Suppressor macrophage (primary cell): ENCODE measurements at places on chromosomes 3 and 15.

- peak; percentile 70 for DNase-seq
These were observed 8.7 kb upstream of the CAMK1 start for GRCh38 chr3:9778143-9779074.

GRCh38 chr15:59618406-59618805, 6.8 kb downstream of the GCNT3 start:
- peak; percentile 40 for DNase-seq

DNA sequence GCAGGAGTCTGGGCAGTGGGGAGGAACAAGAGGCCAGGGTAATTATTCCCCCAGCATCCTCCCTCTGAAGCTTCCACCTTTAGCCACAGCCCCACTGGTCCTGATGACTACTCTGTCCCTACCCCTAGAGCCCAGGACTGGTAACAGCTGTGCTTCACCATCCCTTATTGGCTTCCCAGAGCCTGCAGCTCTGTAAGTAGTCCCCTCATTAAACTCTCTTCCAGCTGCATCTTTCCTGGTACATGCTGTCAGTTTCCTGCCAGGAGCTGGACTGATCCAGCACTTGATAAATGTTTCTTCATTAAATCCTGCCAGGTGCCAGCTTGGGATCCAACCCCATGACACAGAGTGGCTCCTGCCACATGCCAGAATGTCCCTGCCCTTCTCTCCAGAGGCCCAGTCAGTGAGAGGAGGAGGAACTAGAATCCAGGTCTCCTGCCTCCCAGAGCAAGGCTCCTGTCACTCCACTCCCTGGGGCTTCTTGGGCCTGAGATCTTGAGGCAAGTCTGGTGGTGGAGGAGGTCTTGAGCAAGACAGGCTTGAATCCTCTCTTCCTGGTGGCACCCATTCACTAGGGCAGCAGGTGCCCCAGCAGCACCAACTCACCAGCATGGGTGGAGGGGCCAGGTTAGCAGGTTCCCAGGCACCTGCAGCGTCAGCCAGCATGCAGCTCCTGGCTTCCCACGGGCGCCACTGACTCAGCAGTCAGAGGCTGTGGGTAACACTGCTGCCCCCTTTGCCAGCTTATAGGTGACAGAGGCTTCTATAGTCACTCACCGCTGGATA, 27.6 kb downstream of the FBXW12 start:
- DNase-seq: no peak

DNA sequence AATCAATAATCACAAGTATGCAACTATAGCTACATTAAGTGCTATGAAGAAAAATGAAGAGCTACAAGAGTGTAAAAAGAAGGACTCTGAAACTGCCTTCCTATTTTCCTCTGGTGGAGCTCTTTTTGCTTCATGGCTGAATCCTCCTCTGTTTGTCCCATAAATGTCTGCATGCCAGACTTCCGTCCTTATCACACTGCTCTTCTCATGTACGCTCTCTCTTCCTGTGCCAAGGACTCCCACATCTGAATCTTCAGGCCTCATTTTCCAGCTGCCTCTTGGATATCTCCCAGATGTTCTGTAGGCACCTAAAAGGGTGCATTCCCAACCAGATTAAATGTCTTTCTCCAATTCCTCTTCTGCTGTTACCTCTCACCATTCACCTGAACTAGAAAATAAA, 123.7 kb downstream of the MECOM start:
- DNase-seq: no peak

DNA sequence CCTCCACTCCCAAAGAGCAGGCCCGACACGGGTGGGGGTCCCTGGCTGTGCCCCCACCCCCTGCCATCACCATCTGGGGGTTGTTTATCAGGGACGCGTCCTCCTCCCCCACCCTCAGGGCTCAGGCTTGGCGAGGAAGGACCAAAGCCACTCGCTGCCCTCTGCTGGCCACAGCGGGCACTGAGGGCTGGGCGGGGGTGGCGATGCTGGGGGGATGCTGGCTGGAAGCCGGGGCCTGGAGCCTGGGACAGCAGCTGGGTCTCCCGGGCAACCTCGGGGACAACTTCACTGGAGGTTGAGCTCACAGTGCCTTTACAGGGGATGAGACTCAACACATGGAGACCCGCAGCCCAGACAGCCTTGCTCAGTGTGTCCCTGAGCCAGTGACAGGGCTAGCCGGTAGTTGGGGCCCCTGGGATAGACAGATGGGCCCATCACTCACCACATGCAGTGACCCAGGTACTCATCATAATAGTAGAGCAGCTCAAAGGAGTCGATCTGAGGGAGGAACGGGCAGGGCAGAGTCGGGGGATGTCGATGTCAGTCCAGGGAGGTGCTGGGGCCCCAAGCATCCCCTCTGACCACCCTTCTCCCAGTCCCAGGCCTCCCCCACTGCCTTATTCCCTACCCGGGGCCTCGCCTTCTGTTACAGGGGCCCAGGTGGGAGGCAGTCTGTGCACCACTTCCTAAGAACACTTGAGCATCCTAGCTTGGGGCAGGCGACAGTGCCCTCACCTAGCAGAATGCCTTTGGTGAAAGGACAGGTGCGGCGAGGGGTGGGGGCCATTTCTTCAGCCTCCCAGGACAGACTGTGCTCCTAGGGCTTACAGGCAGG, 5.9 kb upstream of the CALML4 start:
- peak; percentile 55 for DNase-seq

DNA sequence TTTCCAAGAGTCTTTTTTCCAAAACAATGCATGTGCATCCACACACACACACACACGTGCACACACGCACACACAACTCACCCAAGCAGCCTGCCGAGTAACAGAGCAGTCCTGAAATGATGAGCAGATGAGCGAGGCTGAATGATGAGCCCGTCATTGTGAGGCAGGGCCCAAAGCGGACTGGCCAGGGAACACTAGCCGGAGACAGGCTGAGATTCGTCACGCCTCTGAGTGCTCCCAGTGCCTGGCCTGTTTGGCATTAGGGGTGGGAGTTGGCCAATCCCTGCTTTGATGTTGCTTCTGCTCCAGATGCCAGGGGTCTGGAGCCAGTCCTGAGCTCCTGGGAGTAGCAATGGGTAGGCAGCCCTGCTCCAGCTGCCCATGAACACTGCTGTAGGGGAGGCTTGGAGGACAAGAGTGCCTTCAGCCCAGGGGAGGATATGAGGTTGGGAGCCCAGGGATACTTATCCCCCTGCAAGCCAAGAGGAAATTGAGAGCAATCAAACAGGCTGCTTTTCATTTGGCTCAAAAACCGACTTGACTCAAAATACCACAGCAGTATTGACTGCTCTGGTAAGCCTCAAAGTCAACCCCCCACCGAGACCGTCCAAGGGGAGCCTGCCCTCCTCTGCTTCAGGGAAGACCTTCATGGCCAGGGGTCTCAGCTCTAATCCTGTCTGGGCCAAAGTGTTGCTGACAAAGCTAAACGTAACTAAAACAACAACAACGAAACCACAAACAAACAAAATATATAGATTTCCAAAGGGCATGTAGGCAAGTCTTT, 22.9 kb downstream of the COLQ start:
- DNase-seq: no peak

DNA sequence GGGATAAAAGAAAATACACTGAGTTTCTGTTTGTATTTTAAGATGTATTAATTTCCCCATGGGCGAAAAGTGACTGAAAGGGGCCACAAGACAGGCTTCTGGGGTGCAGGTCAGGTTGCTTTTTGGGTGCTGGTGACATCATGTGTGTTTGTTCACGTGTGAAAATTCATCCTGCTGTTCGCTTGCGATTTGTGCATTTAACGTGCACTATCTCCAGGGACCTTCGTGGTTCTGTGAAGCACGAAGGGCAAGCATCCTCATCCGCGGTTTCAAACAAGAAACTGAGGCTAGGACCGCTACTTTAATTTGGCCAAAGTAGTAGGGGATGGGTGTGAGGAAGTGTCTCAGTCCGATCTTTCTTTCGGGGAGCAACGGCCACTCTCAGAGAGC, 1.6 kb upstream of the SMAD6 start:
- DNase-seq: no peak

DNA sequence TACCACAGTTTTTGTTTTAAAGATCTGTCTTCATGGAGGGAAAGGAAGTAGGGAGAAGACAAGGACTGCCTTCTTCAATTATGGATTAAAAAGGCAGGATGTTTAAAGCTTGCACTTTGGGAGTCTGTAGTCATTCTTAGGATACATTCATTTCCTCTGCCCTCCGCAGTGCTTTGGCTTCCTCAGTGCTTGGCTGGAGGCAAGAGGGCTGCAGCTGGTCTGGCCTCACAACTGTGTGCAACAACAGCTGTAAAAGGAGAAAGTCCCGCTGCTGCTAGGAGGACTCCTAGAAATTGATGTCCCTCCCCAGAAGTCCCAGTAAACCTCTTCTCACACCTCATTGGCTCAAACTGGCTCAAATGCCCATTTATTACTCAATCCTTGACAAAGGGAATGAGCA, 54.4 kb upstream of the PPP2R3A start:
- DNase-seq: no peak

- DNase-seq: peak; percentile 3
These were observed 4.6 kb downstream of the AAGAB start for GRCh38 chr15:67249830-67250229.

DNA sequence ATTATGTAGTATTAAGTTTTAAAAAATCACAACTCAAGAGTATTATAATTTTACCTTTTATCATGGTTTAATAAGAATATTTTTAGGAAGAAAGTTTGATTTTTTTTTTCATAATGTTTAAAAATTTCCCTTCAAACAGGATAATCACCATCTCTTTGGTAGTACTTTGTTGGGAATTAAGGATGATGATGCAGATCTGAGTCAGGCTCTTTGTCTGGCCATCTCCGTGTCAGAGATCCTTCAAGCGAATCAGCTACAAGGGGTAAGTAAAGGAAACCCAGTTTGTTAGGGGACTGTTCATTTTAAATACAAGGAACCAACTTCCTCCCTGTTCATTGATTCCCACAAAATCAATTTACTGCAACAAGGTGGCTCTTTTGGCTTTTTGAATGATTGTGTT, 36.8 kb upstream of the NIT2 start:
- no peak for DNase-seq
